ENCODE measurements at places on chromosomes 16 and 17.
A peak's percentile ranks its signal among the peaks of the same experiment; 100 is the strongest.

DNA sequence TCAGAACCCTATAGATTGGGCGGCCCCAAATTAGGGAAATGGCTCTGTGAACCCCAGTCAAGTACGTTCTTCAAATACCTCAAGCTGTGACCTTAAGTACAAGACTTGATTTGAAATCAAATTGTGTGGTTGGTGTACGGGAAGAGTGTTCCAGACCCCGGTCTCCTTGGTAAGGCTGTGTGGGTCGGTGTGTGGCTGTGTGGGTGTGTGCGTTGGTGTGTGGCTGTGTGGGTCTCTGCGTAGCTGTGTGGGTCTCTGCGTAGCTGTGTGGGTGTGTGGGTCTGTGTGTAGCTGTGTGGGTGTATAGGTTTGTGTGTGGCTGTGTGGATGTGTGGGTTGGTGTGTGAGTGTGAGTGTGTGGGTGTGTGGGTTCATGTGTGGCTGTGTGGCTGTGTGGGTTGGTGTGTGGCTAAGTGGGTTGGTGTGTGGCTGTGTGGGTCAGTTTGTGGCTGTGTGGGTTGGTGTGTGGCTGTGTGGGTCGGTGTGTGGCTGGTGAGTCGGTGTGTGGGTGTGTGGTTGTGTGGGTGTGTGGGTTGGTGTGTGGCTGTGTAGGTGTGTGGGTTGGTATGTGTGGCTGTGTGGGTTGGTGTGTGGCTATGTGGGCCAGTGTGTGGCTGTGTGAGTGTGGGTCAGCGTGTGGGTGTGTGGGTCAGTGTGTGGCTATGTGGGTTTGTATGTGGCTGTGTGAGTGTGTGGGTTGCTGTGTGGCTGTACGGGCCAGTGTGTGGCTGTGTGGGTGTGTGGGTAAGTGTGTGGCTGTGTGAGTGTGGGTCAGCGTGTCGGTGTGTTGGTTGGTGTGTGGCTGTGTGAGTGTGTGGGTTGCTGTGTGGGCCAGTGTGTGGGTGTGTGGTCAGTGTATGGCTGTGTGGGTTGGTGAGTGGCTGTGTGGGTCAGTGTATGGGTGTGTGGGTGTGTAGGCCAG, 238.7 kb upstream of the ZFHX3 start:
- no peak for DNase-seq

- DNase-seq, result no peak
These were observed 2.1 kb downstream of the TBX21 start for GRCh38 chr17:47735139-47735464.

DNA sequence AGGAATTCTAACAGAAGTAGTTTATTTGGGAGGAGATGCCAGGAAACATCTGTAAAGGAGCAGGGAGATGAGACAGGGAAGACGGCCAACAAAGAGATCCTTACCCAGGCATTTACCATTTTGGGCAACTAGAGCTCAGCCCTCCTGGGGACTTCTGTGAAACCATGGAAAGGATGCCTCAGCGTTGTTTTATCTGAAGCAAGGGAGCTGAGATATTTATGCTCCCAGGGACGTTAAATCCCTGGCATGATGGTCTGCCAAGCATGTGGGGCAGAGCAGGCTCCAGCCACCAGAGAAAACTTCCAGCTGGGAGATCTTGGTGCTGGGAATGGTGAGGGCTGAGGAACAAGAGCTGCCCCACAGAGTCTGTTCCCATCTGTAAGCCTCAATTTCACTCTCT, 114.8 kb upstream of the FOXF1 start:
- DNase-seq, result no peak

GRCh38 chr17:60300949-60301348, 91.0 kb downstream of the USP32 start:
- DNase-seq, result no peak

DNA sequence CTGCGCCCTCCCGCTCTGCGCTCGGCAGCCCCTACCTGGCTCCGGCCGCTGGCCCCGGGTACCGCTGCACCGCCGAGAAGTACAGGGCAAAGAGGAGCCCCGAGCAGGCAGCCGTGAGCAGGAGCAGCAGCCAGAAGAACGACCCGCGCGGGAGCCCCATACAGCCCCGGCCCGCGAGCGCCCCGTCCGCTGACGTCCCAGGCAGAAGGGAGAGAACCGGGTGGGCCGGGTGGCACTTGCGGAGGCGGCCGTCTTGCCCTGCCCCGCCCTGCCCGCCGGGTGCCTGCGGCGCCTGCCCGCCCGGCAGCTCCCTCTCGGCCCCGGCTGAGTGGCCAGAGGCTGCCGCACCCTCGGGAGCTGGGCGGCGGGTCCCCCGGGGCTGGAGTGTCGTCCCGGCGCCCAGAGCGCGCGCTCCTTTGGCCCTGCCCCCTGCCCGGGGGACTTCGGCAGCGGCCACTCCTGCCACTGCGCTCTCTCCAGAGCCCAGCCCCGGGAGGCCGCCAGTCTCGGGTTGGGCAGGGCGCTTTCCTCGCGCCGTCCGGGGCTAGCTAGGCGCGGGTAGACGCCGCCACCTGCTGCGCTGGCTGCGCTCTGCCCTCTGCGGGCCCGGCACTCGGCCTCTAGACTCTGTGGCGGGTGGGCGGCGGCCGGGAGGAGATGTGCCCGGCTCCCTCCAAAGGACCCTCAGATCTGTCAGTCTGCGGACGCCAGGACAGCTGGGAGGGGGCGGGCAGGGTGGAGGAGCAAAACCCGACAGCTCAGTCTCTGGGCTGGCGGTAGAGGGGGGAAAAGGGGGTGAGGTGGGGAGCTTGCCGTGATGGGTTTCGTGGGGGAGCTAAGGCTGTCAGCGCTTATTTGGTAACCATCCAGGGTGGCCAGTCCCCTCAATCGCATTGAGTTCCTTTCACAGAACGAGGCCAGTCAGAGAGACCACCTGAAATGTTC, at the start of gene ST6GALNAC2:
Gene ST6GALNAC2 (minus strand): TSS at position 212 of the 945 bp plus-strand sequence. CDS start 52 bp downstream, at position 160.
- DNase-seq, result peak; percentile 69

DNA sequence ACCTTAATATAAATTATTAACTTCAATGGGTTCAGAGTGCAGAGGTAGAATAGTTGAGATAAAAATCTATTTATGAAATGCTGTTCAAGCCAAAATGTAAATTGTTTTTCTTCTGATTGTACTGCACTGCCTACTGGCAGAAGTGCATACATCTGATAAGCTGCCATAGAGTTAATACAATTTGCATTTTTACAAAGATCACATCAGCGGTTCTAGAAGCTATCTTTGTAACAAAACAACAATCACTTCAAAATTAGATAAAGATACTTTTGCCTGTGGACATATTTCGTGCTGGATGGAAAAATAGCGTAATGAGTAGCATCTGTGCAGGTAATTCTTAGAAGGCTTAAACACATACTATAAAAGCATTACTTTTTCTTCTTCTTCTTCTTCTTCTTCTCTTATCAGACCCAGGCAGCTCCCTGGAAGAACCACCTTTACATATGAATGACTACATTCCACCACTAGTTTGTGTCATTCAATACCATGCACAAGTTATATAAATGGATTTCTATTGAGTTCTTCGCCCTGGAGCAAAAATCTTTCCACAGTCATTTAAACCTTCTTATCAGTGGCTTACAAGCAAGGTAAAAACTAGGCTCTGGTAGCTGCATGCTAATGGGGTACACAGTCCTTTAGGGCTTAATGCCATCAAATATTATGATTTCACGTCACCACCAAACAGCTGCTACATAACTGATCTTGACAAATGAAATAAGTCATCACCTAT, 47.0 kb downstream of the SYNRG start:
- DNase-seq, result no peak

DNA sequence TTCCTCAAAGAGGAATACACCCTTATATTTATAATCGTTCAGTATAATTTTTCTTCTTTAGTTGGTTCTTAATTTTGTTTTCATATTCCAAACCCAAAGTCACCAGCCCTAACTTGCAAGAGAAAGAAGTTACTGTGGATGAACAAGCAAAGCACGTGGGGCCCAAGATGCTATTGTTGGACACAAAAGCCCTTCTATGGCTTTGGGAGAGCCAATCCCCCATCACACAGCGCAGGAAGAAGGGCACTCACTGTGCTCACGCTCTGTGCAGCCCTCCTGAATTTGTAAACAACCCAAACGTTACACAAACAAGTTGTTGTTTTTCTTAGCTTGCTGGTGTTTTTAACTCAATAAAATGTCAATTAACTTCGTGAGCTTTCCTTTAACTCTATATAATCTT, 22.5 kb downstream of the SPPL2C start:
- no peak for DNase-seq

Data from GM23248 (cell line).